ENCODE measurements at places on chromosomes 5 and 9.

DNA sequence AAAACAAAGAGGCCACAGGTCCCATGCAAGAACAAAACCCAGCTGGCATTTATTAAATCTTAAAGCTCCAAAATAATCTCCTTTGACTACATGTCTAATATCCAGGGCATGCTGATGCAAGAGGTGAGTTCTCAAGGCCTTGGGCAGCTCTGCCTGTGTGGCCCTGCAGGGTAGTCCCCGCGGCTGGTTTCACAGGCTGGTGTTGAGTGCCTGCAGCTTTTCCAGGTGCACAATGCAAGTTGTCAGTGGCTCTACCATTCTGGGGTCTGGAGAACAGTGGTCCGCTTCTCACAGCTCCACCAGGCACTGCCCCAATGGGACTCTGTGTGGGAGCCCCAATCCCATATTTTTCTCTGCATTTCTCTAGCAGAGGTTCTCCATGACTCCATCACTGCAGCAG lies 54.4 kb upstream of the HCN1 start:
- H3K4me3 ChIP-seq, result no peak overlapping the region
- DNase-seq, result no peak
- no peak overlapping the region for H3K27ac ChIP-seq
- no peaks in the 10 kb centered on the region for H3K36me3 ChIP-seq
- no peaks in the 10 kb centered on the region for H3K4me1 ChIP-seq
- no peaks in the 10 kb centered on the region for H3K27me3 ChIP-seq

DNA sequence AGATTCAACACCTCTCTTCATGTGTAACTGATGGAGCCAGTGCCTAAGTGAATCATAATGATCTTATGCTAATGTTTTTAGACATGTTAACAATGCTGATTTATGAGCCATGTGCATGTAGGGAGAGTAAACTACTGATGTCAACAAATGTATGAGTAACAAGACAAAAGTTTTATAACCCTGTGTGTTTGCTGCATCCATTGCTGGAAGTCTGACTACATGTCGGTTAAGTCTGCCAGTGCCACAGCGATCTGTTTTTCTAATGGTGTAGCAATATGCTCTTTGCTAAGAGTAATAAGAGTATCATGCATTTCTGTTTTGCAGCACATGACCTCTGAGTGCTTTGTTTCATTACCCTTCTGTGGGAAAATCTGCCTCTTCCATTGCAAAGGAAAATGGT lies 26.4 kb upstream of the TMOD1 start:
- H3K27ac ChIP-seq, result no peak overlapping the region
- no peak overlapping the region for H3K4me3 ChIP-seq
- DNase-seq, result no peak

GRCh38 chr5:59557572-59557971 lies 336.0 kb downstream of the PDE4D start:
- H3K27me3 ChIP-seq, result peaks cover 3% of the 10 kb centered on the region
- no peaks in the 10 kb centered on the region for H3K4me1 ChIP-seq
- H3K27ac ChIP-seq, result no peak overlapping the region
- H3K36me3 ChIP-seq, result no peaks in the 10 kb centered on the region
- DNase-seq, result no peak
- no peak overlapping the region for H3K4me3 ChIP-seq

GRCh38 chr5:56633950-56634349 lies 181.4 kb upstream of the MAP3K1 start:
- no peak overlapping the region for H3K4me3 ChIP-seq
- DNase-seq, result no peak
- peaks cover under 1% of the 10 kb centered on the region for H3K4me1 ChIP-seq
- peaks cover 4% of the 10 kb centered on the region for H3K36me3 ChIP-seq
